ENCODE measurements at places on chromosomes 3 and 15.

DNA sequence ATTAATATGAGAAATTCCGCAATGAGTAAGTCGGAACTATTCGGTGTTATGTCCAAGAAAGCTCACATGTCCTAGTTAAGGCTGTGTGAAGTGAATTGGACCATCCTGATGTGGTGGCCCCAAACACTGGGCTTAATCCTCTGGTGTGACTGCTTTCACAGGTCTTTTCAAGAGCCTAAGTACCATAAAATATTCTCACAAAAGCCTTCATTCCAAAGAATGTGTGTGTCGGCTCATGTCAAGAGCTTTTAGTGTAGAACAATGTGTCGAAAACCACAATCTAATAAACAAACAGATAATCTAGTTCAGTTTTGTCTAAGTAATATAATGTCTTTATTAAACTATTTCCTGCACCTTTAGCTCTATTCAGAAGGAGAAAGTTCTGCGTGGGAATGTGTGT is 311.4 kb downstream of the LPP start:
- no peak for DNase-seq

DNA sequence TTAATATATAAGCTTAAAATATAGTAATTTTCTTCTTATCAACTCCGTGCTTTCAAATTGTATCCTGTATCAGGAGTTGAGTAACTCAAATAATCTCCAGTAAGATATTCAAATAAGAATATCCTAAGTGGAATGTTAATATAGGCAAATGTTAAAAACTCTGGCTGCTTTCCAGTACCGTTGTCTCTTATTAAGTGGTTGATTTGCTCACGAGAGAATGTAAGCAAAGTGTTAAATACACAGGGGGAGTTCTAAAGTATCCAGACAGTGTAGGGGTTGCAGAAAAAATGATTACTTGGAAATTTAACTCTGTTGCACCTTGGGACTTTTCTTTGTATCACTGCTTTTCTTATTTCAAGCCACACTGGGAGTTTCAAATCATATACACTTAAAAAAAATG is 478.9 kb upstream of the TBL1XR1 start:
- no peak for DNase-seq

- no peak for DNase-seq
Observed at GRCh38 chr3:187024536-187025226, 94.4 kb downstream of the ST6GAL1 start.

- no peak for DNase-seq
Observed at GRCh38 chr3:160768918-160769317, 12.9 kb downstream of the PPM1L start.

DNA sequence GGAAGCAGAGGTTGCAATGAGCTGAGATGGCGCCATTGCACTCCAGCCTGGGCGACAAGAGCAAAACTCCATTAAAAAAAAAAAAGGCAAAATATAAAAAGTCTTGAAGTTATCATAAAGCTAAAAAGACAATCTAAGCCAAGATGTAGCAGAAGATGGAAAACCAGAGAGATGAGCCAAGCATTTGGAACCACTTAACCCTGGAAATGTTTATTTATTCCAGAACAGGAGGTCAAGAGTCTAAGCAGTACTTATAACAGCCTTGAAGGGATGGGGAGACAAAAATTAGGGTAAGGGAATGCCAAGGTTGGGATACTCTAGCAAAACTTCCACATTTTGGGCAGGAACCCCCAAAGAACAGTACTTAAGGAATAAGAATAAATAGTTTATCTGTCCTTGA is 30.1 kb downstream of the FAIM start:
- DNase-seq: no peak

- no peak for DNase-seq
Observed at GRCh38 chr15:99967841-99968371, 234.7 kb upstream of the LYSMD4 start.

DNA sequence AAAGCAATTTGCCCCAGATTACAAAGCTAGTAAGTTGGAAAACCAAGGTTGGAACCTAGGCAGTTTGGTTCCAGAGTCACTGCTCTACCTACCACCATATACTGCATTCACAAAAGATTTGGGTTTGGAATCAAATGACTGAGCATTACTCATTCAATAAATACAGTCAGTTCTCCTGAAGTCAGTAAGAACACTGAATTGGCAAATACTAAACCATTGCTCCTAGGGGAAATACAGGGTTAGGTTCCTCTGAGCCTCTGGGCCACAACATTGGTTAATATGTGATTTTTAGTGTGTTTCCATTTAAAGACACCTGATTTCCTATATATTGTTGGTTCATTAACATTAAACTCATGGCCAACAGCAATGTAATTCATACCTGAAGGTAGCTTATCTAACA is 2.1 kb upstream of the EIF5A2 start:
- no peak for DNase-seq

- DNase-seq: no peak
Observed at GRCh38 chr3:109122690-109123089, 4.8 kb upstream of the MORC1 start.

DNA sequence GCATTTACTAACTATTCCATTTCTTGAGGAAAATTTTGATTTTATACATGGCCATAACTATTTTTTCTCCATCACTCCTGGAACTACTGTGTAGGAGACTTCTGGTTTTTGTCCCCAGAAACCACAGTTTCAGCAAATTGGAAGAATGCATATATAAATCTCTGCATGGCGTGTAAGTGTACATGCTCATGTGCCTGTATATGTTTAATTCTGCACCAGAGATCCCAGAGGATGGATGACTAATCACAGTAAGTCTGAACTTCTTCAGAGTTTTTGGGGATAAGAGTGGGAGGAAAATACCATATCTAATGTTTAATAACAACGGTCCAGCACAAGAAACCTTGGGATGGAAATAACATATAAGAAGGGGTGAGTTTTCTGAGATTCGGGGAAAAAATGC is 10.9 kb upstream of the COL6A6 start:
- no peak for DNase-seq

- DNase-seq: no peak
Observed at GRCh38 chr3:124266487-124266886, 274.6 kb upstream of the ROPN1 start.

DNA sequence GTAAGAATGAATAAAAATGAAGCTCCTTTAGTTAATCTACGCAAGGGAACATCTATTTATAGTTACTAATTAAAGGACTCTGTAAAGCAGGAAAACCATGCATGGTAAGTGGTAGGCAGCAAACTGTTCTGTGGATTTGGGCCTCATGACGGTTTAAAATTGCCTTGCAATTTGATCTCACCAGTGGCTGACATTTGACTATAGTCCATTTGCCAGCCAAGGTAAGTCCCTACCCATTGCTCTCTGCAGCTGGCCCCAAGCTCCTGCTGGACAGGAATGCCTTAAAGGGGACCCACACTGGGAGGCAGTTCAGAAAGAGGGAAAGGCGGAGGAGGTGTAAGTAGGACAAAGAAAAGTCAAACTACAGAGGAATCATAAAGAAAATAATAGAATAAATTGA is 203.3 kb downstream of the PLCL2 start:
- DNase-seq: no peak

- DNase-seq: no peak
Observed at GRCh38 chr3:32797776-32798175, 20.0 kb upstream of the TRIM71 start.

GRCh38 chr3:105629718-105630117 is 239.1 kb downstream of the CBLB start:
- no peak for DNase-seq

GRCh38 chr3:177948716-177949425 is 587.4 kb upstream of the KCNMB2 start:
- DNase-seq: no peak

DNA sequence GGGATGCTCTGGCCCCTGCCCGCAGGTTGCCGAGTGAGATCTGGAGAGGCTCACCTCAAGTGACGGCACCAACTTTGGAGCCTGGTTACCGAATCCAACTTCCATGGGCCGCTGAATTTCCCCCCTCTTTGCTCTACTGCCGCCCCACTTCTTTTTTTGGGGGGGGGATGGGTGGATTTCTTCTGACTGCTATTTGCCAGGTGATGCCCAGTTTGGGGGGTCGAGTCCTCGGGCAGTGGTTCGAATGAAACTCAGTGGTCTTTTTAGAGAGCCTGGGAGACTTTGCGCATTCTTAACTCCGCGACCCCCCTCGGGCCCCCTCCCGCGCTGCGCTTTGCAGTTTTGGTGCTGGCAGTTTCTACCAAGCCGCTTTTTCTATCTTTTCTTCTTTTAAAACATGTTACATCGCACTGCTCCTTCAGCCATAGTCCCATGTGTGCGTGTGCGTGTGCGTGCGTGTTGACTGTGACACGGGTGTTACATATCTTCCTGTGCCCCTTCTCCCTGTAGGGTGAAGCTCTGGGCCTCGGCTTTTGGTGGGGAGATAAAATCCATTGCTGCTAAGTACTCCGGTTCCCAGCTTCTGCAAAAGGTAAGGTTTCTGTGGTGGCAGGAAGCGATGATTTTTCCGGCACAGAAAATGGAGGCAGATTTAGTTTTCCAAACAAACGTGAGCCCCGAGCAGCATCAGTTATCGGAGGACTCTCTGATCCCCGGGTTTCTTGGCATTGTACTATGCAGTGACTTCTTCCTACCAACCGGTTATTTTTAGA is 837 bp downstream of the CACNA2D3 start:
- no peak for DNase-seq

DNA sequence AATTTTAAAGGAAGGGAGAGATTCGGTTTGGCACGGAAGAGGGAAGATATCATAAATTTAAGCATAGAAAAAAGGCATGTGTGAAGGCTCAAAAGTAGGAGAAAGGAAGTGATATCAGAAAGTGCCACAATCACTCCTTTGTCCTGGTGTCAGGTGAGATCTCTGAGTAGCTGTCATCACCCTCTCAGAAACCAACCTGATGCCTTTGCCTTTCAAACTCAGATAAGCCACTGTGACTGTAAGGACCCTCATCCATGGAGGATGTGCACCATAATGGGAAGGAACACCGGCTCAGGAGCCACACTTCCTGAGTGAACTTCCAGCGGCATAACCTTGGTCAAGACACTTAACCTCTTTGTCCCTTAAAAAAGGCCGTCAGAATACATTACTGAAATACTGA is 318.7 kb upstream of the SEMA6D start:
- DNase-seq: no peak

GRCh38 chr3:58581328-58582091 is 4.3 kb upstream of the FAM107A start:
- no peak for DNase-seq

GRCh38 chr15:43317566-43318184 is 12.7 kb downstream of the LCMT2 start:
- no peak for DNase-seq

- no peak for DNase-seq
Observed at GRCh38 chr3:69240651-69241568, 118.5 kb upstream of the LMOD3 start.

DNA sequence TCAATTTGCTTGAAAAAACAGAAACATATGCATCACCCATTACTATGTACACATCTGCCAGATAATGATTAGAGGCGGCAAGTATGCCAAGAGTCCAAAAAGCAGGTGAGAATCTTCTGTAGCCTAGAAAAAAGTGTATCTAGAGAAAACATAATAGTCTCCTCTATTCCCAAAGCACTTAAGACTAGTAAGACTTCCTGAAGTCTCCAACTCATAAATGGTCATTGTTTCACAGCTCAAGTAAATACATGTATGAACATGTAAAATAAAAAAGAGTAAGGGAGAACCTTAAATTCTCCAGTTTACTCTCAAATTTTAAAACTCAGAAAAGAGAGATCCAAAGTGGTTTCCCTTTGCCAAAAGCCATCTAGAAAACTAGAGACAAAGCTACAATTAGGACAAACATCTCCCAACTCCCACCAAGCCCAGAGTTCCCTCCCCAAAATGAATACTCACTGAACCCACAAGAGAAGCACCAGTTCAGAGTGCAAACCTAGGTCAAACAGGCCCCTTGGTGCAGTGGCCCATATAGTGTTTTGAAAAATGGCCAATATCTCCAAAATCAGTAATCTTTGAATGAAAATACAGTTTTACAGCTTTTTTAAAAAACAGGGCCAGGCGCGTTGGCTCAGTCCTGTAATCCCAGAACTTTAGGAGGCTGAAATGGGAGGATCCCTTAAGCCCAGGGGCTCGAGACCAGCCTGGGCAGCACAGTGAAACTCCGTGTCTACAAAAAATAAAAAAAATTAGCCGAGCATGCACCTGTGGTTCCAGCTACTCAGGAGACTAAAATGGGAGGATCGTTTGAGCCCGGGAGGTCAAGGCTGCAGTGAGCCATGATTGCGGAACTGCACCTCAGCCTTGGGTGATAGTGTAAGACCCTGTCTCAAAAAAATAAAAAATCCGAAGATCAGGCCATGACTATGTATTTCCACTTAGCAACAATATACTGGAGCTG is 11.0 kb upstream of the MAP4 start:
- no peak for DNase-seq

- DNase-seq: no peak
Observed at GRCh38 chr3:9701006-9701405, 2.6 kb upstream of the CPNE9 start.

DNA sequence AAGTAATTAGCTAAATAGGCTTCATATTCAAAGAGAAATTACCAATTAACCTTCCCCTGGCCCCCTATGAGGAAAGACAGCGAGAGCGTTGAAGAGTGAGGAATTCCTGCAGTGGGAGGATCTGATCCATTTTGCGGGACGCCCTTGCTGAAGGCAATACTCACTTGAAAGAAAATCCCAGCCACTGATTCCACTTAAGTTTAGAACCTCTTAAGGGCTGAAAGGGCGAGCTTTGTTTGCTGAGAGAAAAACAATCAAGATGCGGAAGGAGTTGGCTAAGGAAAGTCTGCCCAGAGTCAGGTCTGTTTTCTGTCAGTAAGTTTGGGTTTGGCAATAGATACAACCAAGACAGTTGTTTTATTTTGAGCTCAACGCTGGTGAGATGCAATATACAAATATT is 102.8 kb upstream of the GBE1 start:
- DNase-seq: no peak

DNA sequence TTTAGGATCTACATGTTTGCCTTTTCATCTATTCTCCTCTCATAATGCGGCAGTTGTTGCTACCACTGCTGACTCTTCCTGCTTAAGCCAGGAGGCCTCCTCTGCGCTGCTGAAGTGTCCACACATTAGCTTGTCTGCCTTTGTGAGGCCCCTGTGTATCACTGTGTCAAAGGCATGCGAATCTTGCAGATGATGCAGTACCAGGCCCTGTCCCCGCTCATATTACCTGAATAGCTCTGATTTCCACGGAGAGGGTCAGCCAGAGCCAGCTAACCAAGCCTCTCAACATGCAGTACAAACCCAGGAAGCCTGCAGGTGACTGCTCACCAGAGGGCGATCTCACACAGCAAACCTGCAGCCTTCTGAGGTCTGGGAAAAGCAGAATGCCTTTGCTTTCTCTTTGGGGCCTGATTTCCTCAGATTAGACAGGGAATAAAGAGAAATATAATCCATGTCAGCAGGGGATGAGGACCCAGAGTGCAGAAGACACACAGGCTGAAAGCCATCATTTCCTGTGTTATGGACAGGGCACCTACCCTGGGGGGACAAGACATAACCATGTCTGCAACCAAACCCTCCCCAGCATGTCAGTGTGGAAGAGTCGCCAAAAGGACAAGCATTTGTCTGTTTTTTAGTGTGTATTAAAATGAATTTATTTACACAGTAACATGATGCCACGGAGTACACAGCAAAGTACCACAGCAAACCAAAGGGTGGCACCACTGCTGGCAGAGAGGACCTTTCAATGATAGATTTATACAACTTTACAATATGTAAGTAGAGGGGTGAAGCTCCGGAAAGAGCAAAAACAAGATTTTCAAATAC is 36.8 kb upstream of the TSPAN3 start:
- peak; percentile 80 for DNase-seq

Data from HT-29 (cell line).